Ecto neural progenitor cell (in vitro differentiated cells): ENCODE measurements at places on chromosomes 2 and 18.
A peak's percentile ranks its signal among the peaks of the same experiment; 100 is the strongest.

DNA sequence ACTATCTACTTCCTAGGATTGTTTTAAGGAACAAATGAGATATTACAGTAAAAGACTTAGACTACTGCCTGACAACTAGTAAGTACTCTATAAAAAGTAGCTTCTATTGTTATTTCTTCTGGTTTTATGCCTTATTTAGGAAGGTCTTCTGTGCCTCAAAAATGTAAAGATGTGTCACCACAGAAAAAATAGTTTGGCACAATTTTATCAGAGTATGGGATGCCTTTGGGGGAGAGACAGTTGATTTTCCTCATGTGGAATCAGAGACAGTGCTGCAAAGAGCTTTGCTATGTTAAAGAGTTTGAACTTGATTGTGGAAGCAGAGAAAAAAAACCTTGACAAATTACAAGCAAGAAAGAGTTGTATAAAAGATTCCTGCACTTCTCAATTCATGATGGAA is 98.4 kb downstream of the EHBP1 start:
- DNase-seq: no peak

DNA sequence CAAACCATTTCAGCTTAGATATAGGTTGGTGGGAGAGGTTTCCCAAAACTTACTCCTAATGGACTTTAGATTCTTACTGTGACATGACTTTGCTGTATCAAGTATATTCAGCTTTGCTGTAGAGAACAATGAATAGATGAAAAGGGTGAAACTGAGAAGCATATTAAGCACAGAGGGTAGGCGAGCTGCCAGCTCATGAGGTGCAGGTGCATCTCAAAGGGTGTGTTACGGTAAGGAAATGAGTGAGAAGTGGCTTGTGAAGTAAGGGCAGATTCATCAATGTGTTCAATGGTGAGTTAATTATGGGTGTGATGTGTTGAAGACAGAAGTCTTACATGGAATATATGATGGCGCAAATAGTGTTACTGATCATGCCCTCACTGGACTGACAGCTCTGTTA is 49.3 kb downstream of the CD8B2 start:
- DNase-seq: no peak

DNA sequence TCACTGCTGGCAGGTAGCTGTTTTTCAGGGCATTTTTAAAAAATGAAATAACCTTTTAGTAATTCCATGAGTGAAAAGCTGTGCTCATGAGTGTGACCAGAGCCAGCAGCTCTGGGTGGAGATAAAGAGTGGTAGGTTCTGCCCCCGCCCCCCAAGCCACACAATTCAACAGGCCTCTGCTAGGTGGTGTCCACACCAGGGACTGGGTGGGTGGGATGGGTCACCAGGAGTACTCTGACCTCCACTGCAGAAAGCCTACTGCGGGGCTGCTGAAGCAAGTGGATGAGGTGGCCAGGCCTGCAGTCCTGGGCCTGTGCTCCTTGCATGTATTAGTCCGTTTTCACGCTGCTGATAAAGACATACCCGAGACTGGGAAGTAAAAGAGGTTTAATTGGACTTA is 15.3 kb downstream of the PARD6G start:
- DNase-seq: no peak

GRCh38 chr2:70312560-70312959 is 10.7 kb upstream of the FAM136A start:
- DNase-seq: no peak

DNA sequence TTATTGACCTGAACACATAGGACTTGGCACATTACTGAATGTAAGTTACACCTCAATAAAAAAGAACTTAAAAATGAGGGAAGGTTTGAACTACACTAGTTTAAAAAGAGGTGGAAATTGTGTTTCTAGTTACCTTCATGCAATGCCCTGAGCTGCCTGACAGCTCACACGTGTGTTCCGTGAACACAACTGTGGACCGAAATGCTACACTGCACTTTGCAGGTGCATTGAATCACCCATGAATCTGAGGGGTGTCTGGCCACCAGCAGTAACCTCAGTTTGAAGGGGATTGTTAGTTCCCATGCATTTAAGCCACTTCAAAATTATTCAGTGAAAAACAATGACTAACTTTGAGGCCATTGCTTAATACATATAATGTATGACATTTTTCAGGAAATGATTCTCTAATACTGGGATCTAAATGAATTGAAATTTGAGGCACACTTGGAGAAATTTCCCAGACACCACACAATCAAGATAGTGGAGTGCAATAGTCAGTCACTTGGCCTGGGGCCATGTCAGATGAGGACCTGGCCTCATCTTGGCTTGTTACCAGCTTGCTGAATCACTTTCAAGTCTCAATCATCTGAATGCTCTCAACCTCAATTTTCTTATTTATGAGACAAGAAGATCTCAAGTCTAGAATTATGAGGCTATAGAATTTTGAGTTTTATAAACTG is 59.3 kb downstream of the MYL12B start:
- DNase-seq: no peak

DNA sequence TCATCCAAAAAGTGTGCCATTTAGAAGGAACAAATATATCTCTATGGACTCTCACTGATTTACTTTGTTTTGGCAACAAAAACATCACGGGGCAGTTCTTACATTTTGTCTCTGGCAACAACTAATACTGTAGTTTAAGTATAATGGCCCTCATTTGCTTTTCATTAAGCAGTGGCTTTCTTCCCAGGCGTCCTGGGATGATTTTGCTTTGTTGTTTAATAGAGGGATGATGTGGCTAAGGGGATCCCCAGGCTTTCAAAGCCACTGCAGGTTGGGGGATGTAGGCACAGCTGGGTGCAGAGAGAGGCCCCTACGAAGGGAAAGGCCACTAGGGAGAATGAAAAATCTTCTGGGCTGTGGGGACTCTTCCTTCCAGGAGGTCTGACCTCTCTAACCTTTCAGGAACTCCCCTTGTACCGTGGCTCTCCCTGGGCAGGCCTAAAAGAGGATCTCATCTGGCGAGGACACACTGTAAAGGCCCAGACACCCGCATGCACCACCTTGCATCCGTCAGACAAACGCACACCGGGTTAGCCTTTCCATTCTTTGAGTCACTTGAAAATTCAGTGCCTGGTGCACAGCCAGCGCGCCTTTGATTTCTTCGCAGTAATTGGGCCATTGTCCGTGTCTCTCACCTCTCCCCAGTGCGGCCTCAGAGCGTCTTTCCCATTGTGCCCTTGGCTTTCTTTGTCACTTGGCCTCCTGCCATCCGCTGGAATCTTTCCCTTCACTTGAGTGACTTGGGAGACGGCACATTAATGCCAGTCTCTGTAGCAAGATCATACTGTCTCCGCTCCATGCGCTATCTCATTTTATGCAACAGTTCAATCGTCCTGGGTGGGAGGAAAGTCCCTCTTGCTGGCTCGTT is 40.3 kb upstream of the AFF3 start:
- DNase-seq: no peak

DNA sequence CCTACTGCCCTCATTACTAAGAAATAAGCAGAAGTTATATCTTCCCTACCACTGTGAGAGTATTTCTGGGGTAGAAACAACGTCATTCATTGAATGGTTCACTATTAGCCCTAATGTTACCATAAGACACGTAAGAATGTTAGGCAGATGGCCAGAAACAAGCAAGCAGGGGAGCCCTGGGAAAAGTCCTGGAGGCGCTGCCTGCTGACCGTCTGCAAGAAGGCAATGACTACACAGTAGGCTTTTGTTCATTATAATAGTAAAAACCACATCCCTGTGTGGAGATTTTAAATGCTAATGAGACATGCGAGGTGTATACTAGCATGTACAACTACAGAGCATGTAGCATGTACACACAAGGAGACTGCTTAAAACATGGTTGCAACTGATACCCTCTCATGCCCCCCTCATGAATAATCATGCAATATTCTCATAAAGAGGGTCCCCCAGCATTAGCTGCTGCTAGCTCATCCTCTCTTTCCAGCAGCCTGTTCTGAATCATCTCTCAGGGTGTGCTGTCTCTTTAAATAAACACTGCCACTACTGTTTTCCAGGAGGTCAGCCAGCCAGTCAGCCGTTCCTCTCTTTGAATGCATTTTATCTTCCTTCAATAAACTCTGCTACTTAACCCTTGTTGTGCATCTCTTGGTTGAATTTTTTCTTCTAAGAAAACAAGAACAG is 23.6 kb downstream of the SUCLG1 start:
- DNase-seq: no peak

DNA sequence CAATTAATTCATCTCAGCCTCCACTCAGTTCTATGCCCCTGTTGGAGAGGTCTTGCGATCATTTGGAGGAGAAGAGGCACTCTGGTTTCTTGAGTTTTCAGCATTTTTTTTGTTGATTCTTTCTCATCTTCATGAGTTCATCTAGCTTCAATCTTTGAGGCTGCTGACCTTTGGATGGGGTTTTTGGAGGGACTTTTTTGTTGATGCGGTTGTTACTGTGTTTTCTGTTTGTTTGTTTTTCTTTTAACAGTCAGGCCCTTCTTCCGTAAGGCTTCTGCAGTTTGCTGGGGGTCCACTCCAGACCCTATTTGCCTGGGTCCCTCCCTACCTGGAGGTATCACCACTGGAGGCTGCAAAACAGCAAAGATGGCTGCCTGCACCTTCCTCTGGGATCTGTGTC is 149.9 kb upstream of the RBBP8 start:
- DNase-seq: no peak

GRCh38 chr2:127415593-127416505 is 2.4 kb upstream of the PROC start:
- DNase-seq: peak; percentile 87

DNA sequence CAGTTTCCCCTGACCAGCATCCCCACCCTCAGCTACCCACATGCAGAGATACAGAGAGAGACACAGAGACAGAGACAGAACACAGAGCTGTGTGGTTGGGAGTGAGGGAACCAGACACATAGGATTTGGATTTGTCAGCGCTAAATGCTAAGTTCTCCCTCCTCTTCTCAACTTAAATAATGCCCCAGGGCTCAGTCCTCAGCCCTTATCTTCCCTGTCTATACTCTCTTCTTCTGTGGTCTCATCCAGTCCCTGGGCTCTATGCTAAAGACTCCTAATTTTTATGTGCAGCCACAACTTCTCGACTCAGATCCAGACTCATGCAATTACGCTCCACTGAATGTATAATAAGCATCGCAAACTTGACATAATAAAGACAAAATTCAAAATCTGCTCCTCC is 47.1 kb downstream of the COLEC12 start:
- no peak for DNase-seq

DNA sequence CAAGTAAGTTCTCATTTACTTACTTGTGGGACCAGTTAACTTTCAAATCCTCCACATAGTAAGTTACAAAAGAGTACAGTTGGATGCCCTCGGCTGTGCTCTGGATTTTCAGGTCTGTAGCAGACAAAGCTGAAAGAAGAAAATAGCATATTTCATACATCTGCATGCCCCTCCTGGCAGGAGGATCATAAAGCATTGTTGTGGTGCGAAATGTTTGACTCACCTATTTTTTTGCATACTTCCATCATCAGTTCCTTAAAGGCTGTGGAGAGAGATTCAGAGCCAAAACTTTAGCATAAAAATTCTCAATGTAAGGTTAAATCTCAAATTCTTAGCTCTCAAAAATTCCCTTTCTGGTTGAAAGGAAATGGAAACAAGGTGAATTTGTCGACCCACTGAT is 70.8 kb upstream of the LPIN2 start:
- no peak for DNase-seq

- DNase-seq: no peak
These were observed 176.1 kb upstream of the ZFP36L2 start for GRCh38 chr2:43402452-43402937.

DNA sequence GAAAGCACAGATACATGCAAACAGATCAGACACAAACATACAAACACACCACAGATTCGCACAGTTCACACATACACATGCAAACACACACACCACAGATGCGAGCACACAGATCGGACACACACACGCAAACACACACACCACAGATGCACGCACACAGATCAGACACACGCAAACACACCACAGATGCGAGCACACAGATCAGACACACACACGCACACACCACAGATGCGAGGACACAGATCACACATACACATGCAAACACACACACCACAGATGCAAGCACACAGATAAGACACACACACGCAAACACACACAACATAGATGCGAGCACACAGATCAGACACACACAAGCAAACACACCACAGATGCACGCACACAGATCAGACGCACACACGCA is 149.0 kb downstream of the PXDN start:
- DNase-seq: no peak

- no peak for DNase-seq
These were observed 610.2 kb downstream of the DCC start for GRCh38 chr18:52950155-52950554.

GRCh38 chr2:187266147-187266546 is 181.9 kb downstream of the CALCRL start:
- no peak for DNase-seq

DNA sequence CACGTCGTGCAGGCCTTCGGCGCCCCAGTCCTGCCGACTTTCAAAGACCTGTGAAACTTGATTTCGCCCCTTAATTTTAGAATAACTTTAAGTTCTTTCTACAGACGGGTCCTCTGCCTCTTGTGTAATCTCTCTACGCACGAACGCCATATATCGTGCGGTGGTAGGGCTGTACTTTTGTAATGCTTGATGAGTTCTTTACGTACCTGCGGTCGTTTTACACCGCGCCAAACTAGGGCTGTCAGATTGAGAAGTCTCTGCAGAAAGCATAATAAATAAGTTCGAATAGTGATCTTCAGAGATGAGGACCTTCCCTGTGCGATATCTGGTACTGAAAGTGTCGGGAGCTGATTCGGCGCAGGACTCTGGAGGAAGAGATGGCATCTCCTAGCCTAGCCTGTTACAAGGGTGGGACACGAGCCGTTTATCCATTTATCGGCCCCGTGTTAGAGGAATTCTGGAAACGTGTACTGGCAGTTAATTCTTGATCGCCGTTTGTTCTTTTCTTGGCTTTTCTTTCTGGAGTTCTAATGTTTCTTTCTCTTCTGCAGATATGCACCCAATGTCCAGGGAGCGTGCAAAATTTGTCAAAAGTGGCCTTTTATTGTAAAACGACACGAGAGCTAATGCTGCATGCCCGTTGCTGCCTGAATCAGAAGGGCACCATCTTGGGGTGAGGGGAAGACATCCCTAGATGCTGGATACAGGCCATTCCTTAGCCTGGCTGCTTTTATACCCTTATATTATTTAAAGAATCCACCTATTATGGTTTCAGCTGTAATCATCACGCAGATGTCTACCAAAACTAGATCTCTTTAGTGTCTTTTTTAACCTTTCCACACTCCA is 781 bp upstream of the SLC5A6 start:
- no peak for DNase-seq

- DNase-seq: peak; percentile 71
These were observed 115.1 kb downstream of the EML6 start for GRCh38 chr2:54838585-54839035.

GRCh38 chr2:225097035-225097434 is 54.8 kb upstream of the DOCK10 start:
- no peak for DNase-seq

- DNase-seq: no peak
These were observed 170.5 kb downstream of the CDH20 start for GRCh38 chr18:61503688-61504087.

DNA sequence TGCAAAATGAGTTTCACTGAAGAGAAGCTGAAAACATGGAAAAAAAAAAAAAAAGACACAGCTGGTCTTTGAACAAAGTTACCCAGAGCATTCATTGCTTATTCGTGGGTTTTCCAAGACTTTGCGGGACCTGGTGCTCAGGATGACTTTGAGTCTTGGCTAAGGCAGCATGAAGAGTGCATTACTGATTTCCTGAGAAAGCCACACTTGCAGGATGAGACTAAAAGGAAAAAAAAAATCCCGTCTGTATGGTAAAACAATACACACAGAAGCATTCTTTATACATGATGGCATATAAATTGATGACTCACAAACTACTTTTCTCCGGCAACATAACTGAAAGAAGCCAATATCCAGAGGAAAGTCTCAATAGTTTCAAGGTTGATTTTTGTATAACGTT is 195.4 kb downstream of the SPP2 start:
- no peak for DNase-seq
